Activated CD4-positive, alpha-beta T cell treated with anti-CD3 and anti-CD28 coated beads, Interleukin-2, amount 10 ng/mL, durations not matched to agents 7 days and 5 days (primary cell): ENCODE measurements at places on chromosomes 6 and 20. TPM values are rescaled to one million over a fixed set of nuclear protein-coding genes. Genes with fewer than 3 reads are reported as not detected.

DNA sequence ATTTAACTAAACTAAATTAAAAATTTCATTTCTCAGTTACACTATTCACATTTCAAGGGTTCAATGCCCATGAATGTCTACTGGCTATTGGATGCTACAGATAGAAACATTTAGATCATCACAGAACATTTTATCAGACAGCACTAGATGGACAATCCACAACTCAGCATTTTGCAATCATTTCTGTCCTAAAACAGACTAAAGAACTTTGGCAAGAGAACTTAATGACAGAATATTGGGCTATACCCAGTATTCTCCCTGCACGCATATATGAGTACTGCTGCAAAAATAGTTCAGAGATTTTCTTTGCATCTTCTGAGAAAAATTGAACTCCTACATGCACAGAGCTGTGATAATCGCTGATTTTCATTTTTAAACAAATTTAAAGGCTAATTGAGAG, 36.1 kb upstream of the FBXO30 start:
- no peak for DNase-seq
- no peaks in the 10 kb centered on the region for H3K36me3 ChIP-seq
- H3K27ac ChIP-seq: no peak overlapping the region
- H3K4me1 ChIP-seq: no peaks in the 10 kb centered on the region
- no peaks in the 10 kb centered on the region for H3K27me3 ChIP-seq

GRCh38 chr6:84758486-84758885, 5.9 kb downstream of the TBX18 start:
- peaks cover 24% of the 10 kb centered on the region for H3K27me3 ChIP-seq
- H3K4me1 ChIP-seq: no peaks in the 10 kb centered on the region
- H3K4me3 ChIP-seq: no peak overlapping the region
- DNase-seq: no peak

GRCh38 chr20:59320854-59321647, 20.6 kb downstream of the EDN3 start:
- H3K36me3 ChIP-seq: no peaks in the 10 kb centered on the region
- H3K4me3 ChIP-seq: no peak overlapping the region
- peaks cover 1% of the 10 kb centered on the region for H3K27me3 ChIP-seq
- no peak for DNase-seq
- H3K4me1 ChIP-seq: no peaks in the 10 kb centered on the region

DNA sequence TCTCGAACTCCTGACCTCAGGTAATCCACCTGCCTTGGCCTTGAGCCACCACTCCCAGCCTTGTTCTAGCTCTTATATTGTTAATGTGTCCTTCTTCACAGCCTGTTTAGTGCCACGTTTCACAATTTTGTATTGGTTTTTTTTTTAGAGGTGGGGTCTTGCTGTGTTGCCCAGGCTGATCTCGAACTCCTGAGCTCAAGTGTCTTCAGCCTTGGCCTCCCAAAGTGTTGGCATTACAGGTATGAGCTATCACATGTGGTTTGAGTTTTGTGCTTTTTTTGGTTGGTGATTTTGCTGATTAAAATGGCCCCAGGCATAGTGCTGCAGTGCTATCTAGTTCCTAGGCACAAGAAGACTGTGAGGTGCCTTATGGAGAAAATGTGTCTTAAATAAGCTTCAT, 5.9 kb upstream of the CSTL1 start:
- no peak for DNase-seq
- H3K27ac ChIP-seq: no peak overlapping the region
- no peak overlapping the region for H3K4me3 ChIP-seq
- peaks cover 8% of the 10 kb centered on the region for H3K27me3 ChIP-seq
- H3K4me1 ChIP-seq: no peaks in the 10 kb centered on the region

DNA sequence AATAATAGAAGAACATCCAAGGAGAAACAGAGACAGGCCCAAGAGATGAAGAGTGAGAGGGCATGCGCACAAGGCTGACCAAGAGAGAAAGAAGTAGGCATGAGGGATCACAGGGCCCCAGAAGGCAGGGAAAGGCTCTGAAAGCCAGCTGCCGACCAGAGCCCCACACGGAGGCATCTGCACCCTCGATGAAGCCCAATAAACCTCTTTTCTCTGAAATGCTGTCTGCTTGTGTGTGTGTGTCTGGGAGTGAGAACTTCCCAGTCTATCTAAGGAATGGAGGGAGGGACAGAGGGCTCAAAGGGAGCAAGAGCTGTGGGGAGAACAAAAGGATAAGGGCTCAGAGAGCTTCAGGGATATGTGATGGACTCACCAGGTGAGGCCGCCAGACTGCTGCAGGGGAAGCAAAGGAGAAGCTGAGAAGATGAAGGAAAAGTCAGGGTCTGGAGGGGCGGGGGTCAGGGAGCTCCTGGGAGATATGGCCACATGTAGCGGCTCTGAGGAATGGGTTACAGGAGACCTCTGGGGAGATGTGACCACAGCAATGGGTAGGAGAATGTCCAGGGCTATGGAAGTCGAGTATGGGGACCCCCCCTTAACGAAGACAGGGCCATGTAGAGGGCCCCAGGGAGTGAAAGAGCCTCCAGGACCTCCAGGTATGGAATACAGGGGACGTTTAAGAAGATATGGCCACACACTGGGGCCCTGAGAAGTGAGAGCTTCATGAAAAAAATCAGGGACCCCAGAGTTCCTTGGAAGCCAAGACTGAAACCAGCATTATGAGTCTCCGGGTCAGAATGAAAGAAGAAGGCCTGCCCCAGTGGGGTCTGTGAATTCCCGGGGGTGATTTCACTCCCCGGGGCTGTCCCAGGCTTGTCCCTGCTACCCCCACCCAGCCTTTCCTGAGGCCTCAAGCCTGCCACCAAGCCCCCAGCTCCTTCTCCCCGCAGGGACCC, 981 bp upstream of the TNF start:
- H3K4me1 ChIP-seq: peaks cover 94% of the 10 kb centered on the region
- peaks cover 4% of the 10 kb centered on the region for H3K27me3 ChIP-seq
- peaks cover 48% of the 10 kb centered on the region for H3K36me3 ChIP-seq
- peak overlapping the region; percentile 59 for H3K27ac ChIP-seq
- no peak for DNase-seq

GRCh38 chr6:167907837-167908681, 81.3 kb downstream of the AFDN start:
- no peak overlapping the region for H3K27ac ChIP-seq
- no peaks in the 10 kb centered on the region for H3K27me3 ChIP-seq
- no peak for DNase-seq
- H3K36me3 ChIP-seq: no peaks in the 10 kb centered on the region
- H3K4me1 ChIP-seq: no peaks in the 10 kb centered on the region
- no peak overlapping the region for H3K4me3 ChIP-seq

The ELOVL2 gene
- not detected for total RNA-seq

The TMC2 gene
- not detected for total RNA-seq
